ENCODE measurements at places on chromosomes 13 and 19.

- no peak for DNase-seq
Observed at GRCh38 chr13:94170145-94170571, 309.3 kb downstream of the DCT start.

- no peak for DNase-seq
Observed at GRCh38 chr19:23787106-23787505, 28.4 kb upstream of the ZNF681 start.

DNA sequence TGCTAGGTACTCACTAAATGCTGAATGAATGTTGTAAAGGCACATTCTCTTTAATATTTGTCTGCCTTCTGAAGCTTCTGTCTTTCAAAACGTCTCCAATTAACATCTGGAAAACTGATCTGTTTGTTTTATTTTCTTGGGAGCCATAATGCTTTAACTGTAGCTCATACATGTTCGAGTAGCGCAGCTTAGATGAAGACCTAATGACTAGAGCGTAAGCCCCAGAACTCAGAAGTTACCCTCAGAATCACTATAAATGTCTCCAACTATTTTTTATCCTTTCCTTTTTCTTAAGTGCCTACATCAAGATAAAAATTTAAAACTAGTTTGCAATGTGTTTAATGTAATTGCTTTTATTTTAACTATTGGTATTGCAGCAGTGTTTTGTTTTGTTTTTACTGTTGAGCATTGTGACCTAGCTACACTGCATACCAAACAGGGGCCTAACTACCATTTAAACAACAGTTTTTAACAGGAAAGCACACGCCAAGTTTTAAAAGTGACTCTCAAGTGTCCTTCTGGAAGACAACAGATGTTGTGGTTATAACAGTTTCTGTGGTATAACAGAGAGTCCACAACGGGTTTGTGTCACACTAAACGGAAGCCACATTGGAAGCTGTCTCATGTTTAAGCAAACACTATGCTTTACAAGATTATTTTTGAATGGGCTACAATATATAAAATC is 42.0 kb downstream of the MRPL57 start:
- DNase-seq: no peak

GRCh38 chr13:67736646-67737420 is 506.7 kb upstream of the PCDH9 start:
- no peak for DNase-seq

DNA sequence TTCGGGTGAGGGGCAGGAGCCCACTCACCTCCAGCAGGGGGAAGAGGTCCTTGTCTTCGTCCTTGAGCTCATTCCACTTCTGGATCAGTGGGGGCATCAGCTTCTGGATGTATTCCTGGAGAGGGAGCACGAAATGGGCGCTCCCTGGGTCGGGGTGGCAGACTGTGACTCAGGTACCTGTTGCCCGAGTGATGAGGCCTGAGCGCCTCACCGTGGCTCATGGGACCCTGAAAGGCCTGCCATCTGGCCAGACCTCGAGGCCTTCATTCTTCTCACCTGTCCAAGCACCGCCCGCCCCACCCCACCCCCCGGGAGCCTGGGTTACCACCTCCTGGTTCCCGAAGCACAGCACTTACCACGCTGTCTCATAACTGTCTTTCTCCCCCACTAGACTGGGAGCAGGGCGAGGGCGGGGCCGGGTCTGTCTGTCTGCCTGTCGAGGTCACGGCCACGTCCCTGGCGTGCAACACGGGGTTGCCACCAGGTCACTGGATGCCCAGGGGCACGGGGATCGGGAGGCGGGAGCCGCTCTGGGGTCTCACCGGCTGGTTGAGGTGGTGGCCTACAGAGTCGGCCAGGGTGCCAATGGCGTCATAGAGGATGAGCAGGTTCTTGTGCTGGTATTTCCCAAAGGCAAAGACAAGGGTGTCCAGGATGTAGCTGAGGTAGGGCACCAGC is 9.4 kb upstream of the FBXW9 start:
- DNase-seq: no peak

DNA sequence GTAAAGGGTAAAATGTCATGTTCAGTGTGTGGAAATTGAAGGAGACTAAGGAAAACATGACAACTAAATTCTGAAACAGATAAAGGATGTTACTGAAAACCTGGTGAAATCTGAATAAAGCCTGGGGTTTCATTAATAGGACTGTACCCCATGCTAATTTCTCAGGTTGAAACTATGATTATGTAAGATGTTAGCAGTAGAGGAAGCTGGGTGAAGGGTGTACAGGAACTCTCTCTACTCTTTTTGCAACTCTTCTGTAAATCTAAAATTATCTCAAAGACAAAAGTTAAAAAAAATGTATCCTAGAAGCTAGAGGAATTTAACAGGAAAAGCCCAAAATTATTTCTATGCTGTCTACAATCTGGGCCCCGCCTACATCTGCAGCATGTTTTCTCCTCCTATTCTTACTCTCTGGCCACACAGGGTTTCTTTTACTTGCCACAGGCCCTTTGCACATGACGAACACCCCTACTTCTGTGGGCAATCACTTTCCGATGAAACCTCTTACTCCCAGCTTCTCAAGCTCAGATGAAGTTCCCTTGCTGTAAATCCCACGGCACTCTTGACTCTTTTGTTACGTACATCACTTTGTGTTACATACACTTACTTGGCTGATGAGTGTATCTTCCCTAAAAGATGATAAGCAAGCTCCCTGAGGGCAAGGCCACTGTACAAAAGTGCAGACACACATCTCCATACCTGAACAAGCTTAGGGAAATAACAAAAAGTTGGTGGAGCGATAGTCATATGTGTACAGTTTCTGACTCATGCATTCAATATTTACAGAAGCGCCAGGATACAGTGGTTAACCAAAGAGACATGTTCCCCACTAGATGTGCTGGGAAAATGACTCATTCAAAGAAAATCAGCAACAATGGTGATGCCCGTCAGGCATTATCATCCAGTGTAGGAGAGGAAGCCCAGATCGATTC is 32.6 kb downstream of the RUBCNL start:
- DNase-seq: no peak

DNA sequence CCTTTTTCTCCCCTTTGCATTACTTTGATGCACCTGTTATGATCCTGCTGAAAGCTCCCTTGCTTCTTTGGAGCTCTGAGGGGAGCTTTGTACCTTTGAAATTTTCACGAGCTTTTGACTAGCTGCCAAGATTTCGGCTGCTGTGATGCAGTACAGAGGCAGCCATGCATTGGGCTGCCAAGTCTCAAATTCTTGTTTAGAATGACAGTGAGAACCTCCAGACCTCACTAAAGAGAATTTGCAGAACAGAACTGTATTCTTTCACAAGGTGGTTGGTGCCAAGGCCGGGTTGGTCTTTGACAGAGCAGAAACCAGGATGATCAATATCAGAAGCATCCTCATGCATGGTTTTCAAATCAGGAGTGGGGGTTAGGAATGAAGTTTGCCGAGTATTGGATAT is 414.8 kb downstream of the GPC5 start:
- DNase-seq: no peak
